BJ (cell line): ENCODE measurements at places on chromosomes 16 and 17.

- DNase-seq: no peak
Observed at GRCh38 chr17:65537845-65538674, 23.4 kb downstream of the AXIN2 start.

DNA sequence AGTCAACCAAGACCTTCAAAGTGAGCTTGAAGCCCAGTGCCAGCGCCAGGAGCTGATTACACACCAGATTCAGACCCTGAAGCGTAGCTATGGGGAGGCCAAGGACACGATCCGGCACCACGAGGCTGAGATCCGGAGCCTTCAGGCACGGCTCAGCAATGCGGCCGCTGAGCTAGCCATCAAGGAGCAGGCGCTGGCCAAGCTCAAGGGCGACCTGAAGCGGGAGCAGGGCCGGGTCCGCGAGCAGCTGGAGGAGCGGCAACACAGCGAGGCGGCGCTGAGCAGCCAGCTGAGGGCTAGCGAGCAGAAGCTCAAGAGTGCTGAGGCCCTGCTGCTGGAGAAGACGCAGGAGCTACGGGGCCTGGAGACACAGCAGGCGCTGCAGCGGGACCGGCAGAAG, 42.0 kb downstream of the PLD6 start:
- no peak for DNase-seq

GRCh38 chr16:72220875-72221629, 49.1 kb upstream of the PMFBP1 start:
- DNase-seq: no peak

- no peak for DNase-seq
Observed at GRCh38 chr17:27479838-27480237, 23.6 kb downstream of the KSR1 start.

DNA sequence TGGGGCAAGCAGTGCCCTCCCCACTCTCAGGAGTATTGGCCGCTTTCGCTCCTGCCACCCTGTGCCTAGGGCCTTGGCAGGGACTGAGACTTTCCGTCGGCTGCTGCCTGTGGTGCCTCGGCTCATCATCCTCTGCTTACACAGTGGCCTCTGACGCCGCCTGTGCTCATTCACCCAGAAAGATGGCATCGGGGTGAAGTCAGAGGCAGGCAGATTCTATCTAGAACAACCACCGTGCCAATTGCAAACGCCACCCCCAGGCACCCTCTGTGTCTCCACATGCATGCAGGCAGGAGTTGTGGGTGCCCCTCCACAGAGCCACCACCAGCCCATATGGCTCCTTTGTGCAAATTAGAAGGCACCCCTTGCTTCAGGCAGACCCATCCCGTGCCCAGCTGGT, 154.2 kb upstream of the GSE1 start:
- no peak for DNase-seq

- no peak for DNase-seq
Observed at GRCh38 chr17:6491071-6491700, 46.9 kb downstream of the PIMREG start.
